ENCODE measurements at places on chromosomes 6 and 20. TPM values are rescaled to one million over a fixed set of nuclear protein-coding genes. Genes with fewer than 3 reads are reported as not detected.
A peak's percentile ranks its signal among the peaks of the same experiment; 100 is the strongest.

PGK2 gene
- not detected for total RNA-seq

DNA sequence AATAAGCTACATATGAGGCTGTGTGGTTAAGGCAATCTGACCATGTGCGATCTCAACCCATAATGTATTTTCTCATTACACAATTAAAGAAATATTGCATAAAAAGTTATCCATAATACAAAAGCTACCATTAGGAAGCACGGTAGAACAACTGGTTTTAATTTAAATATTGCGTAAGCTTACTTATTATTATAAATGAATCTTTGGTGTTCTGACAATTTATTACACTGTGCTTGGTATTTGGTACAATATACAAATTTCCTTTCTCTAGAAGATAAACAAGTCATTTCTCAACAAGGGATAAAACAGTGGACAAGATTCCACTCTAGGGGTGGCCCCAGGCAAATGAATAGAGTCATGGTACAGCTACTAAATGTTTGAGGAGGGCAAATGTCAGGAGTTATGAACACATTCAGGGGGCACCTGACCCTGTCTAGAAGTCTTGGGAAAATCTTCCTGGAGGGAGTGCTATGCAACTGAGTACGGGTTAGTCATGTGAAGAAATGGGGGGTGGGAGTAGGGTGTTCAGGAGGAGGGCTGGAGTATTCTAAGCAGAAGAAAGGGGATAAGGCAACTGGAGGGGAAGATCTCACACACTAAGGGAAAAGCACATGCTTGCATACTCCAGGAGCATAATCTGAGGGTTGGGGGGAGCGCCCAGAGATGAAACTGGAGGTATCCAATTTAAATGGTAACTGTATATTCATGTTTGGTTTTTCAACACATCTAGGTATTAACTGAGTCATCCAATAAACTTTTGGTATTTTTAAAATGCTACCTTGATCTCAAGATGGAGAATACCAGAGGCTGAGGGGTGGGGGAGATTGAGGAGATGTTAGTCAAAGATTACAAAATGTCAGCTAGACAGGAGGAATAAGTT, 296.9 kb upstream of the SGK1 start:
- H3K36me3 ChIP-seq: no peaks in the 10 kb centered on the region
- no peak for DNase-seq
- peaks cover 3% of the 10 kb centered on the region for H3K27me3 ChIP-seq
- H3K4me3 ChIP-seq: no peak overlapping the region
- H3K4me1 ChIP-seq: no peaks in the 10 kb centered on the region

- DNase-seq: no peak
- no peaks in the 10 kb centered on the region for H3K36me3 ChIP-seq
- peaks cover 10% of the 10 kb centered on the region for H3K27me3 ChIP-seq
- H3K4me3 ChIP-seq: no peak overlapping the region
- peaks cover 8% of the 10 kb centered on the region for H3K4me1 ChIP-seq
Measured at GRCh38 chr6:99185525-99185924, 163.9 kb downstream of the FAXC start.

DNA sequence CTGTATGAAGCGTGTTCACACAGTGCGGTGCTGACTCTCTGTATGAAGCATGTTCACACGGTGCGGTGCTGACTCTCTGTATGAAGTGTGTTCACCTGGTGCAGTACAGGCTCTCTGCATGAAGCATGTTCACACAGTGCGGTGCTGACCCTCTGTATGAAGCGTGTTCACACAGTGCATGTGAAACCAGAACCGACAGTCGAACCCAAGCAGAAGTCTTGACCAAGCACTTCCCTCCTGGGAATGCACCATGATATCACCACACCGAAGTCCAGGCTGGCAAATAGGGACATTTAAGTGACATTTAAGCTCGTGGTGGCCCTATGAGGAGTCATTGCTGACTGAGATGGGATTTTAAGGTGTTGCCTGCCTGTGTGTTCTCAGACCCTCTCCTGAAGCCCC, 11.3 kb upstream of the SERPINB1 start:
- peaks cover 67% of the 10 kb centered on the region for H3K4me1 ChIP-seq
- DNase-seq: peak; percentile 45
- no peaks in the 10 kb centered on the region for H3K27me3 ChIP-seq
- peaks cover 3% of the 10 kb centered on the region for H3K36me3 ChIP-seq

GRCh38 chr20:46150943-46151342, 32.8 kb downstream of the CD40 start:
- no peaks in the 10 kb centered on the region for H3K4me1 ChIP-seq
- no peak overlapping the region for H3K27ac ChIP-seq
- H3K27me3 ChIP-seq: no peaks in the 10 kb centered on the region
- DNase-seq: no peak
- no peaks in the 10 kb centered on the region for H3K36me3 ChIP-seq

- H3K27ac ChIP-seq: no peak overlapping the region
- no peak overlapping the region for H3K4me3 ChIP-seq
- DNase-seq: no peak
Measured at GRCh38 chr20:6525447-6526303, 241.8 kb upstream of the BMP2 start.

BHLHE23 gene
- total RNA-seq: not detected

CD93 gene
- total RNA-seq: 0.11 TPM

DNA sequence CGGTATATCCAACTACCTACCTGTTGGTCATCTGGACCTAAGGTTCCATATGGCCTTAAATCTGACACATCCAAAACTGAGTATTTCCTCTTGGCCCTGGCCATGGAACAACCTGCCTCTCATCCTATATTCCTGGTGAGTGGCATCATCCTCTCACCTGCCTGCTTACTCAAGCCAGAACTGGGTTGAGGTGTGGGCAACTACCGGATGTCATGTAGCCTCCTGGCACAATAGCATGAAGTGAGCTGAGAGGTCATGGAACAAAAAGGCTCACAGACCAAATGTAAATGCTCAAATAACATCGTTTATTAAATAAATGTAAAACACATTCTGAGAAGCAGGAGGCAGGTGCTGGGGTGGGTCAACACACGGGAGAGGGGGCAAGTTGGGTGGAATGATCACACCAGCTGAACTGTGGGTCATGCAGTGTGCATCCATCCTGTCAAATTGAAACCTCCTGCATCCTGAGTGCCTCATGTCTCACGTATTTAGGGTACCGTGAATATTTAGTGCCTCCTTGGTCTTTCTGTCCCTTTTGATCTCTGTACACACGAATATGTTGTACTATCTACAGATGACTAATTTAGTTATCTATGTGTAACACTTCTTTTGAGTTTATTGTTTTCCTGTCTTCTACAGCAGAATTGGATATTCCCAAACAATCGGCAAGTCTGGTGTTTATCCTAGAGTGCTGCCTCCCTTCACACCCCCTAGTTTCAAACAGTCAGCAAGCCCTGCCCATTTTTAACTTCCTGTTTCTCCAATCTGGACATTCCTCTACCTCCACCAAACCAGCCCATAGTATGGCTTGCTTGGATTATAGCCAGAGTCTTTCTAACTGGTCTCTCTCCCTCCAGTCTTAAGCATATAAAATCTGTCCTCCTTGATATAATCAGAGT, 7.9 kb upstream of the POU5F1 start:
- no peaks in the 10 kb centered on the region for H3K27me3 ChIP-seq
- peaks cover 15% of the 10 kb centered on the region for H3K4me1 ChIP-seq
- DNase-seq: no peak
- no peak overlapping the region for H3K4me3 ChIP-seq
- H3K36me3 ChIP-seq: no peaks in the 10 kb centered on the region

DNA sequence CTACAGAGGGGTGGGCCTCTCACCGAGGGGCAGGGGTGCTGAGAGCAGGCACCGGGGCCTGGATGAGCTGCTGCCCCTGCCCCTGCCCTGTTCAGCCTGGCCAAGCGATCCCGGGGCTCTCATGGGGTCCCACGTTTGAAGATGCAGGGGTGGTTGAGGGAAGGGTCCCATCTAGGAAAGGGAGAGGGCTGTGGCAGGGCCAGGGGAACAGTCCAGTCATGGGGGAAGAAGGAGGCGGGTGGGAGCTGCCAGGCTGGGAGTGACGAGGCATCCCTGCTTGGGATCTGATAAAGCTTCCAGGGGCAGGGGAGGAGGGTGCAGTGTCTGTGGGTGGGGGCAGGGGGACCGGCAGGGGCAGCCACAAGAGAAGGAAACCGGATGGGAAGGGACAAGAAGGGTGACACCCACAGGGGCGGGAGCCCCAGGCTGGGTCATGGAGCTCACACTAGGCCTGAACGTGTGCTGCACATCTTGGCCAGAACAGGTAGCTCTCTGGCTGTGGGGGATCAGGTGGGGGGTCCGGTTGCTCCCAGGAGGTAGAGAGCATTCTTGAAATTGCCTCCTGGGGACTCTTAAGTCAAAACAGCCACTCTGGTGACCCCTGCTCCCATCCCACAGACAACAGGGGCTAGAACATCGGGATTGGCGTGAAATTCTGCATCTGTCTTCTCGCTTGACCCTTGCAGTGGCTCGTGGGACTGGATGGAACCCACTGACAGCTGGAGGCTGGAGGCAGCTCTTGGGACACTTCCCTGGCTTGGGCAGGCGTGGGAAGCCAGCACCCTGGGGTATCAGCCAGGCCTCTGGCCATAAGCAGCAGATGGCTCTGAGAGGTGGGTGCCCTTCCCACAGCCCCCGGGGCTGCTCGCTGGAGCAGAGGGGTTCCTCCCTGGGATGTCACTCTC, 58.0 kb upstream of the GATA5 start:
- no peaks in the 10 kb centered on the region for H3K4me1 ChIP-seq
- DNase-seq: no peak

DNA sequence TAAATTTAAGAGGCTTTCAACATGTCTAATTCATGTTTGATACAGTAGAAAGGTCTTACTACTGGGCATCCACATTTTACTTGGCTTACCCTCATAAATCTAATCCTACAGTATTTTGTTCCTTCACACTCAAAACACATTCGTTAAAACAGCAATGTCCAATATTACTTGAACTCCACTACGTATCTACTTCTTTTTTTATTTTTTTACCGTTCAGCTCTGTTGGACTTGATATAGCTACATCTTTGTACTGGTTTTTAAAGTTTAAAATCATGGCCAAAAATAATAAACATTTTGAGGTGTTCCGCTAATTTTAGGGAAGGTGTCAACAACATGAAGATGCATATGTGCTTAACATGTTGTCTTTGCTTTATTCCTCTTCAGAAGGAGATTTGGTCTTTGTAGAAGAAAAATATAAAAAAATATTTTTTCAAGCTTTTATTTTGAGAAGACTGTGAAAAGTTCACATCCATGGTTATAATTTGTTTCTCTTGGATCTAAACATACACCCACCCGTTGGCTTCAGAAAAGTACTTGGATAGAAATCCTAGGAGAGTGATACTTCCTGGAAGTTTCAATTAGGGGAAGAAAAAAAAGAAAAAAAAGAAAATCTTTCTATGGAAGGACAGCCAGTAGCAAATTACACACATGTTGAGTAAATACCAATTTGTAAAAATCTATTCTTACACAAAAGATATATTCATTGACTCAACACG, 71.5 kb downstream of the EPB41L2 start:
- H3K4me1 ChIP-seq: no peaks in the 10 kb centered on the region
- DNase-seq: no peak
- H3K27me3 ChIP-seq: no peaks in the 10 kb centered on the region
- H3K36me3 ChIP-seq: no peaks in the 10 kb centered on the region
- no peak overlapping the region for H3K27ac ChIP-seq

DNA sequence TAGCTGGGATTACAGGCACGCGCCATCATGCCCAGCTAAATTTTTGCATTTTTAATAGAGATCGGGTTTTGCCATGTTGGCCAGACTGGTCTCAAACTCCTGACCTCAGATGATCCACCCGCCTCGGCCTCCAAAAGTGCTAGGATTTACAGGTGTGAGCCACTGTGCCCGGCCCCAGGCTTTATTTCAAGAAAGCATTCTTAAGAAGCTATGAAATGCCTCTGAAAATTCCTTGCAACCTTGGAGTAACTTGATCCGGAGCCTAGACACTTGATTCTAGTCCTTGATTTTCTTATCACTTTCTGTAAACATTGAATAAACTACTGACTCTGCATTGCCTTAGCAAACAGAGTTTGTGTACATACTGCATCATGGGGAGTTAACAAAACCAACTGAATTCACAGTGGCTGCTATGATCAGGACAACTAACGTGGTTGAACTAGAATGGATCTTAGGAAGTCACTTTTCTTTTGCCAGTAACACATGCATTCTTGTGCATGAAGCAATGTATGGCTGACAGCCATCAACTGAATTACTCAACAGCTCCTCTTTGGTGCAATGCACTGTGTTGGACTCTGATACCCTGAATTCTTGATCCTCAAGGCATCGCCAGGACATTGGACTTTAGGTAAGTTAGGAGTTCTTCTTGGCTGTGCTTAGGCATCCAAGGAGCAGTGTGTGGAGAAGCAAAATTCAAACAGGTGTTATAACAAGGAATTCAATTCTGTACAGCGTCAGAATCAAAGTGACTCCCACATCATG, 102.8 kb upstream of the TMEM170B start:
- DNase-seq: no peak
- H3K27me3 ChIP-seq: no peaks in the 10 kb centered on the region
- no peak overlapping the region for H3K27ac ChIP-seq

ERVFRD-1 gene
- total RNA-seq: not detected

DNA sequence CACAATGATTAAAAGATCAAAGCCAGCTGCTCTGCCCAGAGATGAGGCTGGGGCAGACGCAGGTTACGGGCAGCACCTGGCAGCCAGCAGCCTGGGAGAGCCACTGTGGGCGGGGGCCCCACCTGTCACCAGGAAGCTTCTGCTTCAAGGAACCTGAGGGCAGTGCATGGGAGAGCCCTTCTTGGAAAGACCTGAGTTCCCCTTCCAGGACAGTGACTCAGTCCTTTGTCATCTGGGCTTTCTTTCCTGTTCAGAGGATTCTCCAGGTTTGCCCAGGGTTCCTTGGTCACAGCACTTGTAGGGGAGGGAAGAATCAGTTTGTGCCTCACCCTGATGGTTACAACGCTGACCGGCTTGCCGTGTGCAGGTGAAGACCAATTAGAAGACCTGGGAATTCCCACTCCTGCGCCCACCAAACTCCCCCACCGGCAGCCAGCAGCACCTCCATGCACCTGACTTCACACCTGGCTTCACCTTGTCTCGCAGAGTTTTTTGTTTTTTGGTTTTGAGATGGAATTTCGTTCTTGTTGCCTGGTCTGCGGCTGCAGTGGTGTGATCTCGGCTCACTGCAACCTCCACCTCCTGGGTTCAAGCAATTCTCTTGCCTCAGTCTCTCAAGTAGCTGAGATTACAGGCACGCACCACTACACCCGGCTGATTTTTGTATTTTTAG, 2.0 kb downstream of the ZBP1 start:
- peak; percentile 72 for DNase-seq
- peak overlapping the region; percentile 84 for H3K27ac ChIP-seq
- H3K36me3 ChIP-seq: no peaks in the 10 kb centered on the region
- peaks cover 58% of the 10 kb centered on the region for H3K4me1 ChIP-seq
- H3K4me3 ChIP-seq: peak overlapping the region; percentile 66

MYT1 gene
- total RNA-seq: not detected

DNA sequence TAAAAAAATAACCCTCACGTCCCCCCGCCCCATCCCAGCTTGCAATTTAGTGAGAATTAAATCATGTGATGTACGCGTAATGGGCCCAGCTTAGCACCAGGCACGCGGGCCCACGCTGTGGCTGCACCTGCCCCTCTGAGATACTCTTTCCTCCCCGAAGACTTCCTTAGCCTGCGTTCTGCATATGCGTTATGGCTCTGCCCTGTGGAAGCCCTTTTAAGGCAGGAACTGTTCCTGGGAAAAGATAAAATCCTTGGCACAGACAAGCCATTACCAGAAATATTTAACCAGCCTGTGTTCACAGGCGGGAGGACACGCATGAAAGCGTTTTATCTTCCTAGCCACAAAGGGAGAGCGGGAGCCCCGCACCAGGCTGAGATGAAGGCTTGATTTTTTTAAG, 311.0 kb downstream of the LRFN2 start:
- no peak overlapping the region for H3K4me3 ChIP-seq
- H3K4me1 ChIP-seq: no peaks in the 10 kb centered on the region
- no peak for DNase-seq
- H3K27ac ChIP-seq: no peak overlapping the region
